ENCODE measurements at places on chromosomes 7 and 10.

GRCh38 chr7:30469303-30469702 lies 9.3 kb downstream of the NOD1 start:
- no peak for DNase-seq

- no peak for DNase-seq
Observed at GRCh38 chr7:149455175-149455950, 5.5 kb downstream of the ZNF777 start.

DNA sequence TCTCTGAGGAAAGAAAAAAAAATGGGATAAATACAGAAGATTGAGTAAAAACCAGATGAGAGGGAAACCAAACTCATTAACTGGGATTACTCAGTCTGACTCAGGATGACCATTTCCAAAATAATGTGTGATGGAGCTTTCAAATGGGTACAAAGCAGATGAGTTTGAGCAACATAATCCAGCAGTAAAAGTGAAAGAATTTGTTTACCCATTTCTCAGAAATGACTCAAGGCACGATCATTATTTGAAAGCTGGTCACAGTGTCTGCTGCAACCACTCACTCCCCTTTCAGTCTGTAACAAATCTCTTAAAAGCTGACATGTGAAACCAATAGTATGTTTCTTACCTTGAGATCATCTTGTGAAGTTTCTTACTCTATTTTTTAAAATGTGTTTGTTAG lies 104.7 kb upstream of the KLF14 start:
- no peak for DNase-seq

DNA sequence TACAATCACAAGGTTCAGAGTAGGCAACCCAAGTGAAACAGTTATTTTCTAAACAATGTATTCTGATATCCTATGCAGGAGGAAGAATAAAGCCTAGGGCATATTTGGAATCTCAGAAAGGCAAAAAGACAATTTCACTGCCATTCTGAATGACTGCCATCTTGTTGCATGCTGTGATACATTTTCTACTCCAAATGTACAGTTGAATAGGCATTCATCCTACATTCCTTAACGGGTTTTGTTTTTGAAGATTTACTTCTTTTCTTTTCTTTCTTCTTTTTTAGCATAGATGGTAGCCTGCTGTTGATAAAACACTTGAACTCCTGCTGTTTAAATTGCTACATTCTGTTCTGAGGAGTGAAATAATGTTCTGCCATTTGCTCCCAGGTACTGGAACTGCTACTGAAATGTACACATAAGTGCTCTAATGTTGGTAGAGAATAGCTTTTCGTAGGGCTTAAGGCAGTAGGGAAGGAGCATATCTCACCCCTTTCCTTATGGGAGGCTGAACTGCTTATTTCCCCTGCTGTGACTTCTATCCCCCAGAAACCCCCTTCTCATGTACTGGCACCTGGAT lies 506.8 kb downstream of the DNAJB9 start:
- DNase-seq = no peak

GRCh38 chr7:34488766-34489165 lies 169.3 kb upstream of the NPSR1 start:
- DNase-seq = no peak

- no peak for DNase-seq
Observed at GRCh38 chr7:139559364-139560105, 36.0 kb downstream of the CLEC2L start.

Measured in activated naive CD8-positive, alpha-beta T cell treated with anti-CD3 and anti-CD28 coated beads, Interleukin-2, amount 50 U/mL, for 16 hours (primary cell).